CD4-positive, alpha-beta T cell treated with Interleukin-21 for 1 hour (primary cell): ENCODE measurements at places on chromosomes 13 and 19.

- DNase-seq: no peak
These were observed 91.4 kb downstream of the PAN3 start for GRCh38 chr13:28229522-28230411.

DNA sequence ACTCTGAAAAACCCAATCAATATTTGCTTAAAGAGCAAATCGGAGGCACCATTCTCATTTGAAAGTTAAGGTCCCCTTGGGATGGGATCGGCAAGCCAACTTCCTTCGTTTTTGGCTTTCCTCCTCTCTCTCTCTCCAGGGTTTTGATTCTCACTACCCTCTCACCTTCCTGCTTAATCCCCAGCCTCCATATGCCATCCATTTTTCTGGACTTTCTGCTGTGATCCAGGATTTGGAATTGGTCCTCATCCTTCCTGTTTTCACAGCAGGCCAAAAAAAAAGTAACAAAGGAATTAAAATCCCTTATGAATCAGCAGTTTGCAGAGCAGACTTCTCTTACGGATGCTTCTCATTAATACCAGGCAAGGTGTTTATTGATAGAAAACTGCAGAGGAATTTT is 283.1 kb upstream of the TMTC4 start:
- no peak for DNase-seq

DNA sequence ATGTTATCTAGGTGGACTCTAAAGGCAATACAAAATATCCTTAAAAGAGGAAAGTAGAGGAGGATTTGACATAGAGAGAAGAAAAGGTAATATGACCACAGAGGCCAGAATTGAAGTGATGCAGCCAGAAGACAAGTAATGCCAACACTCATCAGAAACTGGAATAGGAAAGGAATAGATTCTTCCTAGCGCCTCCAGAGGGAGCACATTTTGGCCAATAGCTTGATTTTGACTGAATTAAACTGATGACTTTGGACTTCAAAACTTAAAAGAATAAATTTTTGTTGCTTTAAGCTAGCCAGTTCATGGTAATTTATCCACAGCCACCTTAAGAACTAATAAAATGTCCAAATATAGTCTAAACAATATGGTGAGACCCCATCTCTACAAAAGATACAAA is 1921.9 kb downstream of the OLFM4 start:
- no peak for DNase-seq

DNA sequence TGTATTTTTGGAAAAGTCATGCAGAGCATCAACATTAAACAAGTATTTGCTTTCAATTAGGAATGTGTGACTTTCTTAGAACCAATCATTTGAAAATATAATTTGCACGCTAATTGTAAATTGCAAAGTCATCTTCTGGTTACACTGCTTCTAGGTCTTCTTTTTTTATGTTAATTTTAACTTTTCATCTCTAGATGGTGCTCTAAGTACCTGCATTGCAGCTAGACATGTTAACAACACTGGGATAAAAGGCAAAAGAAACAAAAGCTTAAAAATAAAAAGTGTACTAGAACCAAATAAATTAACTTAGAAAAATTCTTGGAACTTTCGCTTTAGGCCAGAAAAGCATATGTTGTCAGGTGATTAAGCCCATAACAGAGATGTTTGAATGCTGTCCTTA is 2758.2 kb downstream of the PCDH9 start:
- no peak for DNase-seq
